ENCODE measurements at places on chromosomes 7 and 10. TPM values are rescaled to one million over a fixed set of nuclear protein-coding genes. Genes with fewer than 3 reads are reported as not detected.

DNA sequence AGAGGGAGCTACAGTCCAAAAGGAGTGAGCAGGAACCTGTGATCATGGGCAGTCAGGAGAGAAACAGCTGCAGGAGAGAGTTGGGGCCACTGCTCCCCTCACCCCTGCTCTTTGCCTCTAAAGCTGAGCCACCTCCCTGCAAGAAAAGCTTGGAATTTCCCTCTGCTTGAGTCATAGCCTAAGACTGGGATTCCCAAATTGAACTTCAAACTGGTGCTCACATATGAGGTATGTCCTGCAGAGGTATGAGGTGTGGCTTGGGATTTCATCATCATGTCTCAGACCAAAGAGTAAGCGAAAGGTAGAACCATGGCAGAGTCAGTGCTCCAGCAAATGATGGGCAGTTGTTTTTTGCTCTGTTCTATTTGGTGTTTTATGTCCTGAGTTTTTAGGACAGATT lies 237.1 kb upstream of the NRP1 start:
- DNase-seq, result no peak

- DNase-seq, result no peak
Observed at GRCh38 chr10:124743191-124744101, 732 bp downstream of the FAM53B start.

Gene HTR7
- total RNA-seq, result 0.33 TPM

Gene ABCA13
- 1.7 TPM for total RNA-seq

GRCh38 chr7:101558742-101559325 lies 70.3 kb downstream of the MYL10 start:
- no peak for DNase-seq

DNA sequence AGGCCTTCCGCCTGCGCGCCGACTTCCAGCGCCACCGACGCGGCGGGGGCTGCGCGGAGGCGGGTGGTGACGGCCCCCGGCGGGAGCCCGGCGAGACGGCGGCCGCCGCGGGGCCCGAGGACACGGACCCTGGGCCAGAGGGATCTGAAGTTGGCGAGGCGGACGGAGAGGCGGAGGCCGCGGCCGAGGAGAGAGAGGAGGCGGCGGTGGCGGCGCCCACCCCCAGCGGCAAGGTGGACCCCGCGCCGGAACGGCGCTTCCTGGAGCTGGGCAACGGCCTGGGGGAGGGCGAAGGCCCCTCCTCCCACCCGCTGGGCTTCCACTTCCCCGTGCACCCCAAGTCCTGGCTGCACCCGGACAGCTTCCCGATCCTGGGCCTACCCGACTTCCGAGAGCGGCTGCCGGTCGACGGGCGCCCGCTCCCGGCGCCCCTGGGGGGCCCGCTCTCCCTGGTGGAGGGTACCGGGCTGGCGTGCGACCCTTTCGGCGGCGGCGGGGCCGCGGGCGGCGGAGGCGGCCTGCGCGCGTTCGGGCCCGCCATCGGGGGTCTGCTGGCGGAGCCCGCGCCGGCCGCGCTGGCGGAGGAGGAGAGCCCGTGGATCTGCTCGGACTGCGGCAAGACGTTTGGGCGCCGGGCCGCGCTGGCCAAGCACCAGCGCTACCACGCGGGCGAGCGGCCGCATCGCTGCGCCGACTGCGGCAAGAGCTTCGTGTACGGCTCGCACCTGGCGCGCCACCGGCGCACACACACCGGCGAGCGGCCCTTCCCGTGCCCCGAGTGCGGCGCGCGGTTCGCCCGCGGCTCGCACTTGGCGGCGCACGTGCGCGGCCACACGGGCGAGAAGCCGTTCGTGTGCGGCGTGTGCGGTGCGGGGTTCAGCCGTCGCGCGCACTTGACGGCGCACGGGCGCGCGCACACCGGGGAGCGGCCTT lies 16.2 kb downstream of the ZNF316 start:
- no peak for DNase-seq

GRCh38 chr10:119655566-119656001 lies 4.4 kb downstream of the BAG3 start:
- no peak for DNase-seq

GRCh38 chr7:7183838-7184463 lies 1.6 kb downstream of the C1GALT1 start:
- no peak for DNase-seq

GRCh38 chr7:155168597-155169480 lies 98.7 kb downstream of the HTR5A start:
- no peak for DNase-seq

DNA sequence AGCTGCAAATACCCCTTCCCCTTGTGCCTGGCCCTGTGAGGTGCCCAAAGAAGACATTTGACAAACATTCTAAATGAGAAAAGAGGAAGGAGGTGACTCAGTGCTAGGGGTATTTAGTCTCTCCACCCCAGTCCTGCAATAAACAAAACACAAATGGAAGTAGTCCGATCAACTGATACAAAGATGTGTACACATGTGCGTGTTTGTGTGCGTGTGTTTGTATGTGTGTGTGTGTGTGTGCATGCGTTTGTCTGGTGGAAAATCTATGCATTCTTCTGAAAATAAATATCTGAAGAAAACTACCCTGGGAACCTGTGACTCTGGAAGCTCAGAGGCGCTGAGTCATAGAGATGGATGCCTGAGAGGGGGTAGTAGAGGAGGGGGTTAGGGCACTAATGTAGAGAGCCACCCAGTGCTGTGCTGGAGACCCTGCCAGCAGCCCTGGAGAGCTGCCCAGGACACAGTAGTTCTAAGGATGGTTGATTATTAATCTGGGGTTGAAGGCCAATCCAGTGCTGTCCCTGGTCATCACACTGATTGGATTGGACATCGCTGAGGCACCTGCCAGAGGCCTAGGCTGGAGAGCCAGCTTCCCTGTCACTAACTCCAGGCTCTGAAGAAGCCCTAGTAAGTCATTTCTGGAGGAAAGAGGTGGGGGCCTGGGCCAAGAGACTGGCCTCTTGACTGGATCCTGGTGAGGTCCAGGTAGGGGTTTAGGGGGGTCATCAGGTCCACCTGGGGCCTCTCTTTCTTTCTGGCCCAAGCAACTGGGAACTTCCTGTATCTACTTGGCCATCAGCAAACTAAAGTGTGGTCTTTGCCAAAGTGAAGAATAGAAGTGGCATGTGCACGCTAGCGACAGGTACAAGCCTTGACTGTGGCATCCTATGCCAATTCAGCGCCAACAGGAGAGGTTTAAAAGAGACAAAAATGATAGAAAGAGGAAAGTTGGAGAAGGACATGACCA lies 18.5 kb downstream of the SFTPA1 start:
- no peak for DNase-seq

DNA sequence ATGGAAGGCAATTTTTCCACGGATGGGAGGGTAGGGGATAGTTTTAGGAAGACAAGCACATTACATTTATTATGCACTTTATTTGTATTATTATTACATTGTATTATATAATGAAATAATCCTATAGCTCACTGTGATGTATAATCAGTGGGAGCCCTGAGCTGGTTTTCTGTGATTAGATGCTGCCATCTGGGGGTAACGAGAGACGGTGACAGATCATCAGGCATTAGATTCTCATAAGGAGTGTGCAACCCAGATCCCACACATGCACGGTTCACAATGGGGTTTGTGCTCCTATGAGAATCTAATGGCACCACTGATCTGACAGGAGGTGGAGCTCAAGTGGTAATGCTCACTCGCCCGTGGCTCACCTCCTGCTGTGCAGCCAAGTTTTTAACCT lies 103.9 kb upstream of the STK17A start:
- no peak for DNase-seq

DNA sequence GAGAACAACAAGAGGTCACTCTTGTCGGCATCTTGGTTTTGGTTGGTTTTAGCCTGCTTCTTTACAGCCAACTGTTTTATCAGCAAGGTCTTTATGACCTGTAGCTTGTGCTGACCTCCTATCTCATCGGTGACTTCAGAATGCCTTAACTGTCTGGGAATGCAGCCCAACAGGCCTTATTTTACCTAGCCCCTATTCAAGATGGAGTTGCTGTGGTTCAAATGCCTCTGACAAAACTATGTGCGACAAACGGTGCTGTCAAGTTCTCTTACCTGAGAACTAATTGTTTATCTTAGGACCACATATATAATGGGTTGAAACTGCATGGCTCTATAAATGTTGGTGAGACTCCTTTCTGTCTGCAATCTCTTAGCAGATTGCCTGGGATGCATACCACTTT lies 35.9 kb upstream of the POT1 start:
- no peak for DNase-seq

DNA sequence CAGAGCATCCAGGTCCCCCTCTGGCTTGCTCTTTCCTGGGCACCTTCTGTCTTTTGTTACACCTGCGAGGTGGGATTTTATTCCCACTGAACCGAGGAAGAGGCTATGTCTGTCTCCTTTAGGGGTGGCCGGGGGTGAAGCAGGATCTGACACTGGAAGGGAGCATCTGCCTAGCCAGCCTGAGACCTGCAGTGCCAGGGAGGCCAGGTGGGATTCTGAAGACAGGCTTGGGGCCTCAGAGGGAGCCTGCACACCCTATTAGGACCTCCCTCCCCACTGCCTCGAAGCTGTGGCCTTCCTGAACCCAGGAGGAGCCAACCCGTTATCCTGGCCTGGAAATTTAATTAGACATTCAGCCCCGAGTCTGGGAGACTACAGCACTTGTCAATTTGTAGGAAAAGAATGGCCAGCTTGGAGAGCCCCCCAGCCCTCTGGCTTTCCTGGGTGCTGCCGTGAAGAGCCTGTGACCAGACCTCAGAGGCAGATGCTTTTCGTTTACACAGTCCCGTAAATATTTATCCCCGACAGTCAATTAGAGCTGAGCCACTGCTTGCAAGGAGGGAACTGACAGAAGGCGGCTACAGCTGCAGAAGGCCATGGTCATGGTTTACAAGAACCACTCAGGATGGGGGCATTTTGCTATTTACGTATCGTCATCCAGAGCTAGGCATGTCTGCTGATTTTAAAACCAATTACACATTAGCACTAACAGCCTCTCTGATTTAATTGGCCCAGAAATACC lies 19.7 kb downstream of the CHAT start:
- DNase-seq, result no peak

DNA sequence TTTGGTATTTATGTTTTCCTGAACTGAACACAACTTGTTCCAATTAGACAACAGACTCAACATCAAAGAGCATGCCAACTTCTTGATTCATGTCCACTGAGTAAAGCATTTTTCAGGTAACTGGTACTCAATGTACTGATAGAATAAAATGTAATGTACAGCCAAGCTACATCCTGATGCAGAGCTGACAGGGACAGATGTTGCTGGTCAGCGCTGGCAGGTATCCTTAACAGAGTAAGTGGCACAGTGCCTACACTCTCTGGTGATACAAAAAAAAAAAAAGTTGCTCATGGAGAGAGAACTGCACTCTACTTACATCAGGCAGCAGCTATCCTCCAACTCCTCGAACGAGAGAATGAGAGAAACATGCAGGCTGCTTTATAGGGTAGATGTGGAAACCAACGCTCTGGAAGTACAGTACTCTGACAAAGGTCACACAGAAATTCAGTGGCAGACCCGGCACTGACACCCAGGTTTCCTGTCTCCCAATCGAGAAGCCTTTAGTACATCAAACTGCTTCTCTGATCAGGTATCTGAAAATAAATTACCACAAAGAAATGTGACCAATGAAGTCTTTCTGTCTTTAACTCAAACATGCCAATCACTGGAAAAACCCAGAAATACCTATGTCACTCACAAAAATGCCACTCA lies 4.6 kb downstream of the ITGB1 start:
- no peak for DNase-seq

GRCh38 chr7:95817866-95818640 lies 45.7 kb downstream of the DYNC1I1 start:
- DNase-seq, result no peak

GRCh38 chr10:77522268-77522809 lies 115.3 kb downstream of the KCNMA1 start:
- DNase-seq, result no peak

DNA sequence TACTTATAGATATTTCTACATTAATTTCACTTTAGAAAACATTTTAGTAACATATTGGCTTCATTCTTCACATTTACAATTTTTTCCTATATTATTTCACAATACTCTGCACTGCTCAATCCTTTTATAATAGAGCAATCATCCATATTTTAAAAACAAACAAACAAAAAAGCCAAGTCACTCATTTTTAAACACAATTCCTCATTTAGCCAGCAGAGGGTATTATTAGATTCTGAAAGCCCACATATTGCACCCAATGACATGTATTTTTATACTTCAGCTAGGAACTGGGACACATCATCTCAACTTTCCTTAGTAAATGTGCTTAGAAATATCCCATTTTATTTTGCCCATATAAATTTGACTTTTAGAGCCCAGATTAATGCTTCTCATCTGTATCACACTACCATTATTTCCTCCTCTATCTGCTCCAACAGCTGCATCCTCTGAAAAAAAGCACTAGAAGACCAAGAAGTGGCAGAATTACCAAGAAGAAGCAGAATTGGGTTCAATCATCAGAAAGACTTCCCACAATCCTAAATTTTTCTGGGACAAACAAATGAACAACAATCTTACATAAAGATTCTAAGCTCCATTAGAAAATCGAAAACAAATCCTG lies 29.5 kb downstream of the CTNNA3 start:
- DNase-seq, result peak; percentile 36

Gene MBL2
- total RNA-seq, result not detected

DNA sequence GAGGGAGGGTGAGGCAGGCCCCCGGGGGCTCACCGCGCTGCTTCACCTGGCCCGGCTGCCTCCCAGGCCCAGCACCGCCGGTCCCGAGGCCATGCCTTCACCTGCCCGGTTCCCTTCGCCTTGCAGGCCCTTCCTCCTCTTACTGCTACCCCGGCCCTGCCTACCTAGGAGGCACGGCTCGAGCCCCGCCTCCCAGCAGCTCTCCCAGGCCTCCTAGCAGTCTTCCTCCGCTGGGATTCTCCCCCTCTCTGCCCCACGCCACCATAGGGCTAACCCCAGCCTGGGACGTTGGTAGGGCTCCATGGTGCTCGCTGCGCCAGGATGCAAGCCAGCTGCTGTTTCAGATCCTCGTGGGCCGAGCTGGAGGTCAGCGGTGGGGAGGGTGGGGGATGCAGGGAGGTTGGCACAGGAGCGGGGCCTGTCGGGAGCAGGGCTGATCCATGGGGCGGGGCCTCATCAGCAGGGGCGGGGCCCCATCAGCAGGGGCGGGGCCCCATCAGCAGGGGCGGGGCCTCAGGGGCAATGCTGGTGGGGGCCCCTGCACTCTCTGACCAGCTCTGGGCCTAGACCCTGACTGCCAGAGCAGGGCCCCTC lies 63.3 kb downstream of the RASGEF1A start:
- DNase-seq, result peak; percentile 38

GRCh38 chr10:126569513-126570244 lies 100.8 kb downstream of the C10orf90 start:
- DNase-seq, result peak; percentile 30

GRCh38 chr10:76982671-76983070 lies 654.9 kb downstream of the KCNMA1 start:
- no peak for DNase-seq

GRCh38 chr10:78974617-78975317 lies 94.0 kb upstream of the ZMIZ1 start:
- peak; percentile 68 for DNase-seq

Gene ASZ1
- not detected for total RNA-seq

DNA sequence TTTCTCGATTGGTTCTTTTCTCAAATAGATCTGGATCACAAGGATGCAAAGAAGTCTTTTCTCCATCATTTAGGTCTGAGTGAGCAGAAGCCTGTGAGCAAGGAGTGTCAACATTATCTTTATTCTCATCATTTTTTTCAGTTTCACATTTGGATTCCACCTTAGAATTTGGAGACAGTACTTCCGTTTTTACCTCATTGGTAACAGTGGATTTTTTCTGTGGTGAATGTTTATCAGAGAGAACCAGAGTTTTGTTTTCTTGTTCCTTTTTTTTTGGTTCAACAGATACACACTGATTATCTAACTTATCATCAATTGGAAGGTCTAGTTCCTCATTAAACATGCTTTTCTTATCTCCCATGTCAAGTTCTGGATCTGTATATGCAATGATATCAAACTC lies 151.3 kb downstream of the GALNT11 start:
- DNase-seq, result no peak

GRCh38 chr7:14720785-14721184 lies 181.8 kb downstream of the DGKB start:
- DNase-seq, result no peak

Measured in Panc1 (cell line).